ENCODE measurements at places on chromosomes 7 and 10. TPM values are rescaled to one million over a fixed set of nuclear protein-coding genes. Genes with fewer than 3 reads are reported as not detected.

GRCh38 chr7:20282959-20283358 is 47.7 kb upstream of the ITGB8 start:
- no peak for DNase-seq

GRCh38 chr10:3668276-3668965 is 116.6 kb downstream of the KLF6 start:
- peak; percentile 49 for DNase-seq

- no peak for DNase-seq
These were observed 789.9 kb upstream of the IGFBP3 start for GRCh38 chr7:46710927-46711326.

DNA sequence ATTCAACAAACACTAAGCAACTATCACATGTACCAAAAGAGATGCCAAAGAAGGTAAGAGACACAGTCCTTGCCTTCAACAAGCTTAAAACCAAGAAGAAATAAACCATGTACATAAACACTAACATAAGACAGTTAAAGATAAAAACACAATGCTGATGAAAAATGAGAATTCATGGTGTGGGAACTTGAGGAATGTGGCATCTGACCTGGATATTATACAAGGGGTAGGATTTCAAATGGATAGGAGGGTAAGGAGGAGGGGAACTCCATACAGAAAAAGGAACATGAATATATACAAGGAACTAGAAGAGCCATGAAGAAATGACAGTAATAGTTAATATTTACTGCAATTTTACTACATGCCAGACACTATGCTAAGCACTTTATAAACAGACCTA is 11.0 kb downstream of the HIBADH start:
- no peak for DNase-seq

- no peak for DNase-seq
These were observed 89.8 kb upstream of the LRRTM3 start for GRCh38 chr10:66836057-66836456.

DNA sequence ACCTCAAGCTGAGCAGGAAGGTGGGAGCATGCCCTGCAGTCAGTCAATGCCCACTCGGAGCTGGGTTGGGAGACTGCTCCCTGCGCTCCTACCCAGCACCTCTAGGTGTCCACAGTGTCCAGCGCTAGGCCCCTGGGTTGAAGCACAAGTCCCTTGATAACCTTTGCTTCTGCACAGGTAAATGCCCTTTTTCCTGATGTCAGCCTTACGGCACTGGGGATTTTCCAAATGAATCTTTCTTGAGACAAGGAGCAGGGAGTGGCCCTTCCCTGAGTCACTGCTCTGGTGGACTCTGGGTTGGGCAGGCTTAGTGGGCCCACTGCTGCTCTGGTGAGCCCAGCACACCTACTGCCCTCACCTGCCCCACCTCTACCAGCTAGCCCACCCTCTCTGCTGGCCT is 61.9 kb upstream of the OPN4 start:
- DNase-seq = no peak

DNA sequence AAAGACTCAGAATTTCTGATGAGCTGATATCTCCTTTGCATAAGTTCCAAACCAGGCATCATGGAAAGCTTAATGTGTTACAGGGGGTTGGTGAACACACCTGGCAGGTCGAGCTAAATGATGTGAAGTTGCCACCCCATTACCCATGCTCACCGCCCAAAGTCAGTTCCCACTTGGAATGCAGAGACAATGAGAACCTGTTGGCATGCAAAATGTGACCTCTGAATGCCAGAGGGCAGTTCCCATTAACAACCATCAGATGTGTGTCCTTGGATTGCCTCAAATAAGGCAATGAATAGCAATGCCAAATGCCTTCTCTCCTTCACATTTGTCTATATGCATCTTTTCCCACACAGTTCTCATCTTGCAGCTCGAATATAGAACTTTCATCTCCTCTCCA is 190.7 kb downstream of the CDCA7L start:
- no peak for DNase-seq

DNA sequence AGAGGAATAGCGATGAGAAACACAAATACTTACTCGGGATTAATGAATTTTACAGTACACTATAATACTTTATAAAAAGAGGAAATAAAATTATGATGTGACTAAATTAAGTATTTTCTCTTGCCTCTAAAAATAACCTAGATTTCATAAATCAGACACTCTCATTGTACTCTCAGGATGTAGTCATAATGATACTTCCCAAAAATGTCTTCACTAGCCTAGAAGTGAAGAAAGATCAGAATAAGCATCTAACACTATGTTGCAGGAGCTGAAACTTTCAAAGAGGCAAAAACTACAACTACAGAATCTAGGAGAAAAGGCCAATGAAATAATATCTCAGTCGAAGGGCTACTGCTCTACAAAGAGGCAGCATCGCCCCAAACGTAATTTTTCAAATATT is 49.4 kb downstream of the DNAJC1 start:
- DNase-seq = no peak

DNA sequence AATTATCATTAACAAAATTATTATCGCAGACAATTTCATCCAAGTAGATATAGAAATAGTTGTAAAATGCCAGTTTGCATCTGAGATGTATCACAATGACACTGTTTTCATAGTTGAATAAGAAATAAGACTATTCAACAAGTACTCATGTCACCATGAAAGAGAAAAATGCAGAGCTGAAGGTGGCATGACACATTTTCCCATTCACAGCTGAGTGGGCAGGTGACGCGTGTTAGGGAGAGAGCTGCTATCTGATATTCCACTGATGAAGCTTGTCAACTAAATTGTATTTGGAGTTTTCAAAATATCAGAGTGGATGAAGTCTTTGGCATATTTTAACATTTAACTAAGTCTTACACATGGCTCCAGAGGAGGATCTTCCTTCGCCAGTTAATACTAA is 70.3 kb upstream of the HDAC9 start:
- DNase-seq = no peak

GRCh38 chr10:61899069-61899531 is 2.4 kb upstream of the ARID5B start:
- DNase-seq = peak; percentile 21

GRCh38 chr10:118853916-118854315 is 99.1 kb upstream of the CACUL1 start:
- DNase-seq = no peak

GRCh38 chr10:112744181-112745096 is 205.6 kb upstream of the TCF7L2 start:
- no peak for DNase-seq

GRCh38 chr10:125926247-125926646 is 29.9 kb downstream of the FANK1 start:
- no peak for DNase-seq

- DNase-seq = no peak
These were observed 93.7 kb upstream of the NMT2 start for GRCh38 chr10:15262036-15262713.

- no peak for DNase-seq
These were observed 58.9 kb downstream of the MICALL2 start for GRCh38 chr7:1400371-1400770.

DNA sequence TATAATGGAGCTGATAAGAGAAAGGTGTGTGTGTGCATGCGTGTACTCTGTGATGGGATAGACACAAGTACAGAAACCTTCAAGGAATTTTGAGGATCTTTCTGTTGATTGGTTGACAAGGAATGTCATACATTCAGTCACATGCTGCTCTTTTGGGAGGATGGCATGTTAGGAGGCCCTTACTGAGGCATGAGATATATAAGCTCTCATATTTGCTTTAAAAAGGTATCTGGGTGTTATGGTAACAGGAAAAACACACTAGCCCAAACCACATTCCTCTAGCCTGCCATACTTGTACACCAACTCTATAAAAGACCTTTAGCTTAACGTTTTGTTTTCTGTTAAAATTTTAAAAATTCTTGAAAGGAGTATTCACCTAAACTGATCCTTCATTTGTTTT is 72.5 kb upstream of the EGFR start:
- DNase-seq = no peak

DNA sequence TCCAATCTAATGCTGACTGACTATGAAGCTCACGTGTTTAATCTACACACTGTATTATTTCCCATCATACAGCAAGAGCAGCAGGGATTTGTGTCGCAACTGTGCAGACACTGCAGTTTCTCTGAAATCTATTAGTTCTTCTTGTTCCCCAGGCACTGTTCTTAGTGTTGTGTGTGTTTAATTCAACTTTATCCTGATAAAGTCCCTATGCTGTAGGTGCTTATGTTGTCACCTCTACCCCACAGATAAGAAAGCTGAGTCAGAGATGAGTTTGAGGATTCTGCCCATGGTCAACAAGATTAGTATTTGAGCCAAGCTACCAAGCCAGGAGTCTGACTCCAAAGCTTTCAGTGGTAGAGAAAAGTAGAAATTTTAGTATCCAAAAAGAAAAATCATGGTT is 22.5 kb upstream of the EPHB6 start:
- no peak for DNase-seq

- DNase-seq = peak; percentile 1
These were observed 2.0 kb downstream of the HOXA11 start for GRCh38 chr7:27182861-27183681.

DNA sequence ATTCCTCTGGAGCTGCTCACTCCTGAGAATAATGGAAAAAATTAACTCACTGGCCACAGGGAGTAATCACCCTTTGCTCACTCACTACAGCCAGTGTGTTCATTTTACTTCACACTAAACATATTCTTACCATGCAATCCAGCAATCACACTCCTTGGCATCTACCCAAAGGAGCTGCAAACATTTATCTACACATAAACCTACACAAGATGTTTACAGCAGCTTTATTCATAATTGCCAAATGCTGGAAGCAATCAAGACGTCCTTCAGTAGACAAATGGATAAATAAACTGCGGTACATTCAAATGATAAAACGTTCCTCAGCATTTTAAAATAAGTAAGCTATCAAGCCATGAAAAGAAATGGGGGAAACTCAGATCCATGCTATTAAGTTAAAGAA is 34.2 kb upstream of the POM121L12 start:
- no peak for DNase-seq

GRCh38 chr10:3783316-3783681 is 1.7 kb downstream of the KLF6 start:
- peak; percentile 71 for DNase-seq

DNA sequence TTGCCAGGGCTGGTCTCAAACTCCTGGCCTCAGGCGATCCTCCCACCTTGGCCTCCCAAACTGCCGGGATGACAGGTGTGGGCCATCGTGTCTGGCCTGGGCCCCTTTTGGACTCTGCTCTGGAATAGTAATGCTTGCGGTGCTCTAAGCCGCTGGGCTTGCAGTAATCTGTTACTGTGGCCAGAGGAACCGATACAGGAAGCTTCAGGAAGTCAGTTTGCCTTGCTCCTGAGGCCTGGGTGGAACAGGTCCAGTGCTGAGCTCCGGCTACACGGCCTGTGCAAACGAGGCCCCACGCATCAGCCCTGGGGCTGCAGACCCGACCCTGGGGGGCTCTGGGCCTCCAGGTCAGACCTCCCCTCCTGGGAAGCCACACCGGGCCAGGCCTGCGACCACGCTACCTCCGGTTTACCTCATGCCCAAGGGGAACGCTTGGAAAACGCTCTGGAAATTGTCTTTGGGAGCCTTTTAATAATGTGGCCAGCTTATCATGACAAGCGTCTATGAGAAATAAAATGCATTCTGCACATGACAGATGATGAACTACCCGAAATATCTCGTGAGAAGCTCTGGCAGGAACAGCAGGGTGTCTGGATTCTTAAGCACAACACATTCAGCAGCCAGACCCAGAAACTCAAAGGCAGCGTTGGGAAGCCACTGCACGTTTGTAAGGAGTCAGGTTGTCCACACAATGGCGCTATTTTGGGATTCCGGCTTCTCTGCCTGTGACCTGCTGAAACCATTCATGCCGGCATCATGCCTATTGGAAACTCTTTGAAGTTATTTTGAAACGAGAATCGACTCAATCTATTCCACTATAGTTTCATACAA is 10.1 kb upstream of the ADAP1 start:
- DNase-seq = no peak

GRCh38 chr10:60650378-60650800 is 127.9 kb upstream of the CDK1 start:
- DNase-seq = no peak

DNA sequence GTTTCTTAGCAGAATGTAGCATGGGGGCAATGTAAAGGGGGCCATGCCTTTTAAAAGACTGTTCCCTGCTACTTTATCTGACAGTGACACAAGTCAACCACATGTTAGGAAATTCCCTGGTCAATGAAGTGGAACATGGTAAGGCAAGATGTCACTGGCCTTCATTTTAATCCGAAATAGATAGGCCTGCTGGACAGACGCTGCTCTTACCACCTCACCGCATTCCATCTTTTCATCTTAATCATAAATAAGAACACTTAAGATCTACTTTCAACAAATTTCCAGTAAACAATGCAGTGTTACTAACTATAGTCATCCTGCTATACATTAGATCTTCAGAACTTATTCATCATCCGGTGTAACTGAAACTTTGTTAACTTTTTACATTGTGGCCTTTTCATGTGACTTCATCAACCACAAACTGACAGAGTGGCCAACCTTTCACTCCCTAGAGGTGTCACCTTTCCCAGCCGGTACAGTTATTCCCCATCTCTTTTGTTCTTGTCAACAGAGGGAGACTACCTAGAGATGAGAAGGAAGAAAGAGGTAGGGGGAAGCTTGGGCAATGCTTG is 15.6 kb downstream of the ASB4 start:
- peak; percentile 38 for DNase-seq

GRCh38 chr10:87546210-87546609 is 41.5 kb downstream of the MINPP1 start:
- no peak for DNase-seq

- no peak for DNase-seq
These were observed 55.2 kb downstream of the NRP1 start for GRCh38 chr10:33279276-33279675.

DNA sequence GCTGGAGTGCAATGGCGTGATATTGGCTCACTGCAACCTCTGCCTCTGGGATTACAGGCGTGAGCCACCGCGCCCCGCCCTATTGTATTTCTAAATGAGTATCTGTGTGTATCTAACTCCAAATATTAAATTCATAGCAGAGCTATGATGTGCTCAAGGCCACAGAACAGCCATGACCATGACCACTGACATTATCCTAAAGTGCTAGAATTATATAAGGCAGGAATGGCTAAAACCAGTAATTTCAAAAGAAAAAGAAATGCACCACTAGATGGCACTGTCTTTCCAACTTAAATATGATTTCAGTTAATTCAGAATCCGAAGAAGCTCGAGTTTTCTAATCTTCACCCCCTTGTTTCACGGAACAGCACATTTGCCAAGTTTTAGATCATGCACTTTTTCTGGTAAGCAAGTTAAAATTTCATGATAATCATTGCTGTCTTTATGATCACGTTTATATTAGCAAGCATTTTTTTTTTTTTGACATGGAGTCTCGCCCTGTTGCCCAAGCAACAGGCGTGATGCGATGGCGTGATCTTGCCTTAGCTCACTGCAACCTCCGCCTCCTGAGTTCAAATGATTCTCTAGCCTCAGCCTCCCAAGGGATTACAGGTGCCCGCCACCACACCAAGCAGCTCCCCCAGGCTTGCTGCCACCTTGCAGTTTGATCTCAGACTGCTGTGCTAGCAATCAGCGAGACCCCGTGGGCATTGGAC is 65.3 kb downstream of the OR13A1 start:
- DNase-seq = no peak

The PNLIPRP3 gene
- not detected for total RNA-seq

The CXCL12 gene
- total RNA-seq = not detected

The SFRP4 gene
- total RNA-seq = not detected

The ZNF438 gene
- 5.2 TPM for total RNA-seq

The LIPM gene
- total RNA-seq = not detected

The FOXP2 gene
- not detected for total RNA-seq

The NODAL gene
- total RNA-seq = not detected

Data from activated T-cell treated with anti-CD3 and anti-CD28 coated beads, Interleukin-2, amount 50 U/mL, for 72 hours (primary cell).